ENCODE measurements at places on chromosomes 3 and 15.

DNA sequence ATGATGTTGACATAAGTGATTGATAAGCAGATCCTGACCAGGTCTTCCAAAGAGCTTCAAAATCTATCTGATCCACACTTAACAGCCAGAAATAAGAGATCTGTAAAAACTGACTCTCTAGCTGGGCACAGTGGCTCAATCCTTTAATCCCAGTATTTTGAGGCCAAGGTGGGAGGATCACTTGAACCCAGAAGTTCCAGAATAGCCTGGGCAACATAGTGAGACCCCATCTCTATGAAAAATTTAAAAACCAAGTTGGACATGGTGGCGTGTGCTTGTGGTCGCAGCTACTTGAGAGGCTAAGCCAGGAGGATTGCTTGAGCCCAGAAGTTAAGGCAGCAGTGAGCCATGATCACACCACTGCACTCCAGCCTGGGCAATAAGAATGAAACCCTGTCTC, 43.6 kb downstream of the PIGB start:
- no peak for DNase-seq

- DNase-seq, result peak; percentile 21
Measured at GRCh38 chr3:153026026-153026425, 136.0 kb upstream of the RAP2B start.

DNA sequence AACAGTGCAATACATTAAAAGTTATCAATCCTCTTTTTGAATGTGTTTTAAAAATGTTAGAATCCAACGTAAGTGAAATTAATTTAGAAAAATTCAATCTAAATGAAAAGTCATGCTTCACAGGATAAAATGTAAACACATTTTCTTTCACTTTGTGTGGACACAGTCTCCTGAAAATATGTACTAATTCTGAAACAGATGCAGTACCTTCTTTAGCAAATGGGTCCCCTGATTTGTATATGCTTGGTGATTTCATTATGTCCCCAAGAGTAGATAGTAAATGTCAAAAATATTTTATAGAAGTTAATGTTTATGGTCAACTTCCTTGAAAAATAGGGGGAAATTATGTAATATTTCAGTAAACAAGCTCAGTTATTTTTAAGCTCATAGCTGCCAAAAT, 28.9 kb downstream of the FOXP1 start:
- no peak for DNase-seq

- no peak for DNase-seq
Measured at GRCh38 chr3:69671082-69671952, 67.9 kb upstream of the MITF start.

DNA sequence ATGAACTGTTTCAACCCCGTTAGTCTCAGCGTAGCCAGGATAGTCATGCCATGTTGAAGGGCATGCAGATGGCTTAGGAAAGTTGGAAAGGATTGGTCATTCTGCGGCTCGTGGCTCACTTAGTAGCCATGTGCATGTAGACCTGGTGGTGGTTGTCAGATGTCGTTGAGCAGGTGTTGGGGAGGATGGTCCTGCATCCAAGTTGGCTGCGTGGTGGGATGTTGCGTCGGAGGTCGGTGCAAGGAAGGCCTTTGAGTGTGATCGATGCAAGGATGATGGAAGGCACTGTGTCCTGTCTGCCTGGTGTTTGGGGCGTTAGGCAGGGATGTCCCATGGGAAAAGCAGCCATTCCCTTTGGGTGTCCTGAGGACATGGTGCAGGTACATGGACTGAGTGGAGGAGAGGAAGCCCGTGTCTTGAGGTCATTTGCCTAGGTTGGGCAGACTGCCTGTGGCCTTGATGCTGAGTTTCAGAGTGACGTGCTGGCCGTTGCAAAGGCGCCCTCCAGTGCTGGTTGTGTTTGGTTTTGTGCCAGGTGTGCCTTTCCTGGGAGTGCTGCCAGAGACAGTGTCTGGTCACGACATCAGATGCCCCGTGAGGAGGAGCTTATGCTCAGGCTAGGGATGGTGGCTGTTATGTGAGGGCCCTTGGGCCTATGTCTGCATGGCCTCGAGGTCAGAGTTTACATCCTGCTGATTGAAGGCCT, 103.4 kb downstream of the SNRPN start:
- no peak for DNase-seq

DNA sequence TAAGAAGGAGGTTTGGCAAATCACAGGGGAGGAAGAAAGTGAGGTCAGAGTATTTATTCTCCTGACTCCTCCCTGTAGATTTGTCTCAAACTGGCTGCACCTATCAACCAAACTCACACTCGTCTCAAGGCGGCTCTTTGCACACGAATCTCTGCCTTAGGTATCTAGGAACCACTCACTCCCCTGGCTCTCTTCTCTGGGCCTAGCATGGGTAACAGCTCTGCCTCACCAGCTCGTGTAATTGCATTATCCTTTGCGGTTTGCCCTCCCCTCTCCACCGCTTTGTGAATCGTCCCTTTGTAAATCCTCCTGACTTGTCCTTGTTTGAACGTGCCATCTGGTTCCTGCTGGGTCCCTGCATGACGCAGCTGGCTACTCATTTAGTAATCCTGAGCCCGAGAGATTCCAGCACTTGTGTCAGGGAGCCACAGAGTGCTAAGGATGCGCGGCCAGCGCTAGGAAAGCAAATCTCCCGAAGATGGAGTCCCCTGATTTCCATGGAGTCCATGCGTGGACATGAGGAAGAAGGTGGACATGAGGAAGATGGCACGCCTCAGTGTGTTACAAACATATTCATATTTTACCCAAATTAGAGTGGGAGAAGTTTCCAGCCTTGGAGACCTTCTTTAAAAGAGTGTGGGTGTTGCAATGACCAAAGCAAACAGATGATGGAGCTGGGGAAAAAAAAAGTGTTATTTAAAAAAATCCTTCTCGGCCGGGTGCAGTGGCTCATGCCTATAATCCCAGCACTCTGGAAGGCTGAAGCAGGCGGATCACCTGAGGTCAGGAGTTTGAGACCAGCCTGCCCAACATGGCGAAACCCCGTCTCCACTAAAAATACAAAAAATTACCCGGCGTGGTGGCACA, 26.7 kb downstream of the NRROS start:
- peak; percentile 80 for DNase-seq

DNA sequence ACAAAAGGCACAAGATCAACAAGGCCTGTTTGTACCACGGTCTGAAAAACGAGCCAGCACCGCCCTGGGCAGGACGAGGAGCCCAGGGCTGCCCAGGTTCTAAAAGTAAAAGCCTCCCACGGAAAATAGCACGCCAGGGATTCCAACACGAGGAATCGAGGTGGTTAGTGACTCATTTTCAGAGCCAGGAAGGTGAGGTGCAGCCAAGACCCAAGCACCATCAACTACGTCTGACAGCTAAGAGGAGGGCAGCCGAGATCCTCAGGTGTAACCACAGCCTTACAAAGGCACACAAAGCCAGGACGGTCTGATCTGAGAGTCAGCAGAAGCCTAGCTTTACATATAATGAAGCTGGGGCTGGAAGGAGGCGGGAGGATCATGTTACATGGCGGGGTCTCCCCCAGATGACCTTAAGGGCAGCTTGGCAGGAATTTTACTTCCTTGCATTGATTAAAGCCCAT, 52.5 kb downstream of the ATP10A start:
- no peak for DNase-seq

GRCh38 chr15:30991255-30992235, at the start of gene MTMR10:
Gene MTMR10 (minus strand): TSS chr15:30991628. CDS start chr15:30991506, 122 bp downstream.
- no peak for DNase-seq

DNA sequence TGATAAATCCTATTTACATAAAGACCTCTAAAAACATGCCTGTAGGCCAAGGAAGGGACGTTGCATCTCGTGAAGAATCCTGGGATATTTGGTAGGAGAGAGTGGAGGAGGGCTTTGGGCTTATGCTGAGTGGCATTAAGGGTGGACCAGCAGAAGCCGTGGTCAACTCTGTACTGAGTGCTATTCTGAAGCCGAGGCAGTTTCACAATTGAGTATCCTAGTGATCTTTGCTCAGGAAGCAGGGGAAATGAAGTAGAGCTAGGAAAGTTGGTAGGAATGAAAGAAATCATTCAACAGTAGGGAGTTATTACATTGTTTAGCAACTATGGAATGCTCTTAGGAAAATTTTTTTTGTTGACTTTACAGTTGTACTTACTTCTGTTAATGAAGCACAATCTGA, 24.2 kb downstream of the MCTP2 start:
- no peak for DNase-seq

DNA sequence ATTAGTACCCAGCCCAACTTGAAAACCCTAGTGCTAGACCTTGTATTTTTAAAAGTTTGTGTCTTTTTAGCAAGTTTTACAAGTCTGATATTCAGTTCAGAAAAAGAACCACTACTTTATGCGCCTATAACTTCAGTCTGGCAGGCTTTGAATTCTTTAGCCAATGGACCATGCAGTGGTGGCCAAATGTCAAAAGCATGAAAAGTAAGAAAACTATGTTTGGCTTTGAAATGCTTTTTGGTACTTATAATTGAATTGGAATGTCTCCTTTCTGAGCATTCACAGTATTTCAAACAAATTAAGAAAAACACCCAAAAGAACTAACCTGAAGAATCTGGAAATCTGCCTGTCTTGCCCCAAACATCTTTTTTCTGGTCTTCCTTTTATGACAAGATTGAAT, 12.8 kb downstream of the WDR48 start:
- no peak for DNase-seq

DNA sequence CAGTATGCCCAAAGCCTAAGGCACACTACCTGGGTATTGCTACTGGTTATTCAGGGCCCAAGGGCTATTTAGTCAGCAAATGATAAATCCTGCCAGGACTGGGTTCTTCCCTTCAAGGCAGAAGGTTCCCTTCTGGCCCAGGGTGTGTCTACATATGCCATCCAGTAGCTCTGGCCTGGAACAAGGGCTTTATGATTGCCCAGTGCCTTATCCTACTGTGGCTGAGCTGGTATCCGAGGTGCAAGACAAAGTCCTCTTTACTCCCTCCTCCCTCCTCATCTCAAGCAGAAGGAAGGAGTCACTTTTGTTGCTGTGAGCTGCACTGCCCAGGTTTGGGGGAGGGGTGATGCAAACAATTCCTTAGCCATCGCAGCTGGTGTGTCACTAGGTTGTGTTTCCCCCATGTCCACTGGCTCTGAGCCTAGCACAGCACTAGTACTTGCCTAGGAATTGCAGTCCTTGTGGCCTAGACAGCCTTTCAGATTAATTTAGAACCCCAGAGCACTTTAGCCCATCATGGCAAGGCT, 221.8 kb upstream of the TGFBR2 start:
- peak; percentile 25 for DNase-seq

- DNase-seq, result no peak
Measured at GRCh38 chr3:14431917-14432834, 29.8 kb downstream of the SLC6A6 start.

DNA sequence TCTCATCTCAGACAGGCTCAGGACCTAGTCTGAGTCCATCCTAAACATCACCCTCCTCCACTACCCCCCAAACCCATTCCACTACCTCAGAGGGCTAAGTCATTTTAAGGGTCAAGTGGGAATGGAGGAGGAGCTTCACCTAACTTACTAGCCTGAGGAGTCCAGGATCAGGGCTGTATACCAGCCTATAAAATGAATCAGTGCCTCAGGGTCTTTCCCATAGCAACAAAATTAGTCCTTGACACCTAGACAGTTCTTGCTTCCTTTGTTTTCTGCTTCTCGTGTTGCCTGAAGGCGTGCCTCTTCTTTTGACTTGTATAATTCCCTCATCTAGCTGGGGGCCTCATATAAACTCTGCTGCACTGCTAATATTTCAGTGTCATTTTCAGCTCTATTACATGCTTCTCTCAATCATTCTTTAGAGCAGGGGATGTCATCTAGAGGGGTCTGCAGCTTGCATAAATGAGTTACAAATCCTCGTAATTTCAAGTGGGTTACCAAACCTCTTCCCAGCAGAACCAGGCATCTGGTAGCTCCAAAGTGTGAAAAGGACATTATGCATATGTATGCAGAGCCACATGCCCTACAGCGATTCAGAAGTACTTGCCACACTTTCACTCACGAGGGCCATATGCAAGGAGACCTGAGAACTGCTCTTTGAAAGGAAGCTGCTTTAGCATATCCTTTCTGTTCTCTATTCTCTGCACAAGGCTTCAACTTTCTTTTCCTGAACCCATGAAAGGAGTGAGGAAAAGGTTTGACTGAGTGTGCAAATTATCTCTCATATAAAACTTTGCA, 311.7 kb upstream of the SEMA6D start:
- no peak for DNase-seq

DNA sequence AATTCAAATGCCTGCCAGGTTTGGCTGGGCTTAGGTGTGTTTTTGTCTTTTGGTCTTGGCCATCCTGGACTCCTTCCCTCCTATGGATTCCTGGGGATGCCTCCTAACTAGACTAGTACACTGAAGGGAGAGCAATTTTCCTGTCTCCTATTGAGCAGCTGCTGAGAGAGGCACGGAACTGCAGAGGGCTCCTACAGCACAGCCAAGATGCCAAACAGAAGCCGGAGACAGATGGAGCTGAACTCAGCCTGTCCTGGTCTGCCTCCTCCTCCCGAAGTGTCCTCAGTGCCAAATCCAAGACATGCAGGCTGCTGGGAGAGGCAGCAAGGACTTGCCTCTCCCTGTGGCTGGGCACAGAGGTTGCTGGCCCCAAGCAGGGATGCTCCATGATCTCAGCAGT, 256.6 kb upstream of the PROK2 start:
- DNase-seq, result no peak

DNA sequence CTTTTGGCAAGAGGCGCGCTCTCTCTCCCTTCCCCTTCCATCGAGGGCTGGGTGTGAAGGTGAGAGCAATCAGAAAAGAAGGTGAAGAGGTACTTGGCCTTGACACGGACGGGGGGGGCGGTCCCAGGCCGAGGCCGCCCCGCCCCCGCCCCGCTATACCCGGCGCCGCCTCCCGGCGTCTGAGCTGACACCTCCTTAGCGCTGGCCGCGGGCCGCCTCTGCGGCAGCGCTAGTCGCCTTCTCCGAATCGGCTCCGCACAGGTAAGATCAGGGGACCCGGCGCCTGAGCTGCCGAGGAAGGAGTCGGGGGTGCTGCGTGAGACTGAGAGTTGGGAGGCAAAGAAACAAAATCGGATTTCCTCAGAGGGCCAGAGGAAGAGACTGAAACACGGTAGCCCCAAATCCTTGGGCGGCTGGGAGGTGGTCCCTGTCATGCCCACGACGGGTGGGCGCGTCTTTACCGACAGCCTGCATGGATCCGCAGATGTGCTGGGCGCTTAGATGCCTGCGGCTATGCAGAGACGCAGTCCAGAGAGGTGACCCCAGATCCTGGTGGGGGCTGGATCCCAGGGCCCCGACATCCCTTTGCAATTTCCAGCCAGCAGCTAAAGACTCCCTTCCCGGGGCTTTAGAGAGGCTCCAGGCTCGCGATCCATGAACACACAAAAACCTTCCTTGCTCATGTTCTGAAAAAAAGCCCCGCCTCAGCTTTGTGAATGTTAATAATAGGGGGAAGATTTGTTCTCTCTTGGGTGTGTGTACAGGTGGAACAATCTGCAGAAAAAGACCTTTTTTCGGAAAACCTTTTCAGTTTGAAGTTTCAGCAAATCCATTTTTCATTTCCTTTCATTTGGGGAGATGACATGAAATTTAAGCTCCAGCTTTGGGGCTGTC, at the start of gene ENTPD3:
Gene ENTPD3 (plus strand): TSS at position 184 of the 894 bp plus-strand sequence. CDS start 874 bp downstream, outside the sequence.
- DNase-seq, result no peak

DNA sequence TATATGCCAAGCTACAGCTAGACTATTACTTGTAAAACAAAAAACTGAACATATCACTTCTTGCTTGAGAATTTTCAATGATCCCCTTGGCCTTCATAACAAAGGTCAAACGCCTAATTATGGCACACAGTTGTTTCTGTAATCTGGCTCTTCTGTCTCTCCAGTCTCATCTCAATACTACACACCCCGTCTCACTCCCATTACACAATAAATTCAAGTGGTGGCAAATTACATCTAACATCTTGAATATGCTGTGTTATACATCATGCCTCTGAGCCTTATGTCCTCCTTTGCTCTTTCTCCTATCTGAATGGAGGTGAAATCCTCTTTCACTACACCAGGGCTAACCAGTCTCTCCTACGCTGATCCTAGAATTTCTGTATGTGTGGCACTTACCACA, 140.4 kb downstream of the TBL1XR1 start:
- no peak for DNase-seq

- no peak for DNase-seq
Measured at GRCh38 chr3:62954580-62954979, 79.4 kb upstream of the CADPS start.

All from foreskin keratinocyte (primary cell).